PC-3 (cell line): ENCODE measurements at places on chromosomes 4 and X. TPM values are rescaled to one million over a fixed set of nuclear protein-coding genes. Genes with fewer than 3 reads are reported as not detected.

- H3K36me3 ChIP-seq, result no peaks in the 10 kb centered on the region
- no peak overlapping the region for H3K27ac ChIP-seq
- peak; percentile 41 for DNase-seq
- peaks cover 2% of the 10 kb centered on the region for H3K4me1 ChIP-seq
- H3K4me3 ChIP-seq, result no peak overlapping the region
Observed at GRCh38 chr4:140952717-140953116, 180.6 kb downstream of the RNF150 start.

C4orf50 gene
- total RNA-seq, result not detected in 2 replicates

- no peaks in the 10 kb centered on the region for H3K4me1 ChIP-seq
- no peak overlapping the region for H3K4me3 ChIP-seq
- no peak overlapping the region for H3K27ac ChIP-seq
- no peaks in the 10 kb centered on the region for H3K36me3 ChIP-seq
- H3K27me3 ChIP-seq, result no peaks in the 10 kb centered on the region
Observed at GRCh38 chr4:184854673-184855072, 28.9 kb upstream of the ACSL1 start.

- no peak for DNase-seq
- H3K4me3 ChIP-seq, result no peak overlapping the region
- H3K27me3 ChIP-seq, result no peaks in the 10 kb centered on the region
- H3K4me1 ChIP-seq, result peaks cover 26% of the 10 kb centered on the region
- no peaks in the 10 kb centered on the region for H3K36me3 ChIP-seq
Observed at GRCh38 chr4:88276952-88277710, 7.2 kb downstream of the PPM1K start.
